ENCODE measurements at places on chromosomes 7 and 10.
A peak's percentile ranks its signal among the peaks of the same experiment; 100 is the strongest.

- no peak overlapping the region for H3K27ac ChIP-seq
- no peak for DNase-seq
- H3K27me3 ChIP-seq, result peaks cover 16% of the 10 kb centered on the region
- H3K36me3 ChIP-seq, result no peaks in the 10 kb centered on the region
- H3K4me1 ChIP-seq, result peaks cover 9% of the 10 kb centered on the region
Measured at GRCh38 chr7:155368894-155369600, 71.4 kb downstream of the INSIG1 start.

DNA sequence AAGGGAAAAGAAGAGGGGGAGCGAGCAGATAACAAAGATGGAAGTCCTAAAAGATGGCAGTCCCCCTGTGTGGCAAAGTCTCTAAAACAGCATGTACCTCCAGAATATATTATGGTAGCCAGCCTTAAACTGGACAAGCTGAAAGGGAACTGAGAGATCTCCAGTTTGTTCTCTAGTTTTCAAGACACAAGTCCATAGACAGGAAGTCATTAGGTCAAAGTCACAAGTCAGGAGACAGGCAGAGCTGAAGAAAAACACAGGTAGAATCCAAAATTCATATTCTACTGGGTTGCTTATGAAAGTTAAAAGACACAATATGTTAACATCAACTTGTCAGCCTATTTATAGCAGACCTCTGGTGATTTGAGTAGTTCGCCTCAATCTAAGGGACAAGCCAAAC is 38.7 kb downstream of the FAM107B start:
- no peak overlapping the region for H3K4me3 ChIP-seq
- peak overlapping the region; percentile 89 for H3K27ac ChIP-seq
- H3K4me1 ChIP-seq, result peaks cover 53% of the 10 kb centered on the region

DNA sequence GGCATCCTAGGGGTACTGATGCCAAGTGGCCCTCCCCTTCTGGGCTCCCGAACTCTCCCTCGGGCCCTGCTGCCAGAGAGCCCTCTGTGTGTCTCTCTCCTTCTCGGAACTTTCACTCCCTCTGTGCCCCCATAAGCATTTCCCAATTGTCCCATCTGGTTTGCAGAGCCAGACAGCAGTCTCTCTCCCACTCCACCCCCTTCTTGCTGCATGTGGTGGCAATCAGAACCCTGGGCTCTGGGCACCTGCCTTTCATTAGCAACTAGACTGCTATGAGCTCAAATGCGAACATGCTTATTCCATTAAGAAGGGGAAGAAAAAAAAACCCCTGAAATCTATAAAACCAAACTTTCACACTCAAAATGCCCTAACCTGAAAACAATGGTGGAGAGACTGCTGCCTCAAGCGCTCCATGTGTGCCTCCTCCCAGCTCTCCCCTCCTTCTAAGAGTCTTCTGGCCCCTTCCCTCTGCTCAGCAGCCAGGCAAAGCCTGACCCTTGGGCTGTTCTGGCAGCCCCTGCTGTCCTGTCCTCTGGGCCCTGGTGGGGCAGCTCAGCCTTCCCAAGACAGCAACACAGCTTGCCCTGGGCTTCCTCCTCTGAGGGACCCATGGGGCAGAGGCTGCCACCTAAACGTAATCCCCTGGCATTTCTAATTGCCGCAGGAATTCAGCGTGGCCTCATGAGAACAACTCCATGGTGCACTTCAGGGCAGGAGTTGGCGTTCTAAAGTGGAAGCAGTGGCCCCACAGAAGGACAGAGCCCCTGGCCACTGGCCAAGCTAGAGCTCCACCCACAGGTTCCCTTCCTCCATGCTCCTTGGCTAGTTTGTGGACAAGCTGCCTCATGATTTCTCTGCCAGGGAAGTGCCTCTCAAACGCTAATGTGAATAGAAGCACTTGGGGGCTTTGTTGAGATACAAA is 415.4 kb downstream of the PLXNA4 start:
- no peak for DNase-seq
- peaks cover 14% of the 10 kb centered on the region for H3K36me3 ChIP-seq
- H3K27me3 ChIP-seq, result no peaks in the 10 kb centered on the region
- peaks cover 4% of the 10 kb centered on the region for H3K4me1 ChIP-seq

- no peaks in the 10 kb centered on the region for H3K27me3 ChIP-seq
- no peaks in the 10 kb centered on the region for H3K36me3 ChIP-seq
- H3K4me1 ChIP-seq, result no peaks in the 10 kb centered on the region
- no peak overlapping the region for H3K4me3 ChIP-seq
Measured at GRCh38 chr7:81232084-81232799, 313.4 kb upstream of the SEMA3C start.

GRCh38 chr10:121079226-121079625 is 228.1 kb downstream of the WDR11 start:
- no peak overlapping the region for H3K27ac ChIP-seq
- no peaks in the 10 kb centered on the region for H3K36me3 ChIP-seq
- H3K4me3 ChIP-seq, result no peak overlapping the region
- no peaks in the 10 kb centered on the region for H3K4me1 ChIP-seq
- H3K27me3 ChIP-seq, result no peaks in the 10 kb centered on the region

- no peaks in the 10 kb centered on the region for H3K36me3 ChIP-seq
- no peak overlapping the region for H3K4me3 ChIP-seq
- DNase-seq, result no peak
- no peaks in the 10 kb centered on the region for H3K27me3 ChIP-seq
Measured at GRCh38 chr7:36600869-36601530, 123.3 kb downstream of the AOAH start.

GRCh38 chr10:7408291-7409044 is 2.4 kb downstream of the SFMBT2 start:
- no peak overlapping the region for H3K27ac ChIP-seq
- H3K4me3 ChIP-seq, result peak overlapping the region; percentile 85
- no peaks in the 10 kb centered on the region for H3K36me3 ChIP-seq
- no peak for DNase-seq
